CD4-positive, alpha-beta T cell treated with Interleukin-10 for 1 hour (primary cell): ENCODE measurements at places on chromosomes 16 and 17.

- DNase-seq, result no peak
Observed at GRCh38 chr16:72985995-72986394, 61.9 kb downstream of the ZFHX3 start.

GRCh38 chr17:31561469-31562375 lies 170.2 kb downstream of the RAB11FIP4 start:
- no peak for DNase-seq

DNA sequence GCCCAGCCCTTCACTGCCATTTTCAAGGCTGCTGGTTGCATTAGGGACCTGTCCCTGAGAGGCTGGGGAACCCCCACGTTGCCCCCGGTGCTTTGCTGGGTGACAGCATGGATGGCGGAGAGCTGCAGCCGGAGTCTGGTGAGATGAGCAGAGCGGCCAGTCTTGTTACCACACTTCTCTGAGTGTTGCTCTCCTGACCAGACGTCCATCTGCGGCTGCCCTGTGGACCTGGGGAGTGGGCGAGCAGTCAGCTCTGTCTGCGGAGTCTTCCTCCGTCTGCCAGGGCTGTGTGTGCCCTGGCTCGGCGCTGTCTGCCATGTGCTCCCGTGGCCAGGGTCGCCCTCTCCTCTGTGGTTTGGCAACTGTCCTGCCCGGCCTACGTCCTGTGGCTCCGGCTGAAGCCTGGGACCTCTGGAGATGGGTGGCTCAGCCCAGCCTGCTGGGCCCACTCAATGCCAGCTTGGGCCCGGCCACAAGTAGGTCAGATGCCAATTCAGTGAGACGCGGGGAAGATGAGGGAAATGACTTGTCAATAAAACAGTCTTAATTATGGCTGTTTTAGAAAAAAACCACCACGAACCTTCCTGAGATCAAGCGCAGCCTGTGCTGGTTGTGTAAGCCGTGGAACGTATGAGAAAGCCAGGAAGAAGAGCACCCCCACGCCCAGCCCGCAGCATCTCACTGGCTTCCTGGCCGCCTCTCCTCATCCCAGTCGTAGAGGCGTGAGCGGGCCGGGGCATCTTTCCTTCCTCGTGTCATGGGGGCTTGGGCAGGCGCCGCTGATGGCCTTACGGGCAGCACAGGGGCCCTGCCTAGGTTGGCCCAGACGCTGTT lies 7.9 kb downstream of the KCTD5 start:
- no peak for DNase-seq

DNA sequence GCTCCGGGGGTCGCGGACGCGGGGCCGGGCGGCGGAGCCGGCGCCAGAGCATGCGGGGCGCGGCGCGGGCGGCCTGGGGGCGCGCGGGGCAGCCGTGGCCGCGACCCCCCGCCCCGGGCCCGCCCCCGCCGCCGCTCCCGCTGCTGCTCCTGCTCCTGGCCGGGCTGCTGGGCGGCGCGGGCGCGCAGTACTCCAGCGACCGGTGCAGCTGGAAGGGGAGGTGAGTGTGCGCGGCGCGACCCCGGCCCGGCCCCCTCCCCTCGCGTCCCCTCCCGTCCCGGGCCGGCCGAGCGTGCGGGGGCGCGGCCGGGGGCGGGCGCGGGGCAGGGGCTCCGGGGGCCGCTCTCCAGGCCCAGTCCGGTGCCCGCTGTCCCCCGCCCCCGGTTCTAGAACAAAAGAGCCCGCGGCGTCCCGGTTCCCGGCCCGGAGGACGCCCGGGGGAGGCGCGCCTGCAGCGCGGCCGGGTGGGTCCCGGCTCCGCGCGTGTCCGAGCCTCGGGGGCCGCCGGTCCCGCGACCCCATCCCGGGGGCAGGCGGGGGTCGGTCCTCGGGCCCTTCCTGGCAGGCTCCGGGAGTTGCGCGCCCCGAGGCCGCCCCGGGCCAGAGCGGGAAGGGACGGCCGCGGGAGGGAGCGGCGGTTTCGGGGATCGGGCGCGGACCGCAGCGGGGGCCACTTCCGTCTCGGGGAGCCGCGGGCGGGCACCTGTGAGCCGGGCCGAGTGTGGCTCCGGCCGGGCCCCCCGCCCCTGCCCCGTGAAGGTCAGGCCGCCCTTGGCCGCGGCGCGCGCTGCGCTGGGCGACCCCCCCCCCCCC lies 563 bp downstream of the METRNL start:
- no peak for DNase-seq

GRCh38 chr17:48577946-48578615 lies at the start of gene HOXB4:
Gene HOXB4 (minus strand): TSS chr17:48578350. CDS start chr17:48578319, 31 bp downstream.
- DNase-seq, result peak; percentile 77

GRCh38 chr17:51645056-51645455 lies 384.7 kb downstream of the UTP18 start:
- DNase-seq, result no peak
